Large intestine (tissue), 12 donors: ENCODE measurements at places on chromosomes 6 and 20.

GRCh38 chr6:84432619-84433018 lies 205.2 kb upstream of the CEP162 start:
- DNase-seq = no peak

DNA sequence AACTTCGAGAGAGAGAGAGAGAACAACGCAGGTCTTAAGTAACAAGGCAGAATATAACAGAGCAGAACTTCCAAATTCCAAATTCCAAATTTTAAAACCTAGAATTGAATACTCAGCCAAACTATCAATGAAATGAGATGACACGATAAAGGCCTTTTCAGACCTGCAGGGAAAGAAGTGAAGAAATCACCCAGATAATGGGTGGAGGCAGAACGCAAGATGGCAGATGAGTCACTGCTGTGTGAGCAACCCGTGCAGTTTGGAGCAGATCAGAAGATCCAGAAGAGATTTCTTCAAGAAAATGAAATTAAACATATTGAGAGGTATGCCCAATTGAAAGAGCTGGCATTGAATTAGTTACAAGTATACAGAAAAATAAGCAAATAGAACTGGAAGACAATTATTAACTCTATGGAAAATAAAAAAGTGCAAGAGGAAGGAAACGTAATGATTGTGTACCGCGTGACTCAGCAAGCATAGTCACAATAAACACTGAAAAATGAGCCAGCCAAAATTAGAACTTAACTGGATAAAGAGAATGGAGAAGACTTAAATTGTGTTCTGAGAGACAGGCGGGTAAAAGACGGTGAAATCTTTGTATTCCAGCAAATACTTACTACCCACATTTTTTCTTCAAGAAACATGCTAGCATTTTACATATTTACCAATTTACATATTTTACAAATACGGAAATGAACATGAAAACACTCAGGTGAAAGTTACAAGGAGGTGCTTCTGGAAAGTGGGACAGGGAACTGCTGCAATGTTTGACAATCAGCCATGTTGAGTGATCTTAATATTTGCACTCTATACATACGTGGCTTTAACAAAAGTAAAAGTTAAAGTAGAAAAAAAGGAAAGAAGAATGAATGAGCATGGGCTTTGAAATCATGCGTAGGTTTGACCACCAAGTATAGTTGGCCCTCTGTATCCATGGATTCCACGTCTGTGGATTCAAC lies 87.9 kb upstream of the CDYL start:
- no peak for DNase-seq

DNA sequence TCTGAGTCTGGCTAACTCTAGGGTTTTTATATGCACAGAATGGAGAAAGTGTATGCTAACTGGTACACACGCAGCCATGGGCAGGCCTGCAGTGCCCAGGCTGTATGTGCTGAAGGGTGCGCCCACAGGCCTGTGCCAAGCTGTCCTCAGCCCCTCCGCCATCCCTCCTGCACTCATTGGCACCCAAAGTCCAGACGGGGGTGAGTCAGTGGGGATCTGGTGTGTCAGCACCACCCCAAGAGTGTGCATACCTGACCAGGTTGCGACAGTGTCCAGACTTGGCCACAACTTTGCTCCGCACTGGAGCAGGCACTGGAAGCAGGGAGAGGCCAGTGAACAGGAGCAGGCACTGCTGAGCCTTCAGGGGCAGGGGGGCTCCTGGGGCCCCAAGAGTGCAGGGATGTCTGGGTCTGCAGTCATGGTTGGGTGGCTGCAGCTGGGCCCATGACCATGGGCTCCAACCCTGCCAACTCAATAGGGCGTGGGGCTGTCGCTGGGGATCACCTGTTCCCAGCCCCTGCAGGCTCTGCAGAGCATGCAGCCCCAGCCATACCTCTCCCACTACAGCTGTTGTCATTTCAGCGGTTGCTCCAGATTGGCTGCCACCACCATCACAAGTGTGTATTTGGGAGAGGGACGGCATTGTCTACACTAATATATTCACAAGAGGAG lies 717.8 kb downstream of the EPHA7 start:
- DNase-seq = no peak

- DNase-seq = no peak
Measured at GRCh38 chr6:134911547-134911946, 38.4 kb downstream of the ALDH8A1 start.

GRCh38 chr6:140160909-140161308 lies 786.5 kb upstream of the CITED2 start:
- no peak for DNase-seq

DNA sequence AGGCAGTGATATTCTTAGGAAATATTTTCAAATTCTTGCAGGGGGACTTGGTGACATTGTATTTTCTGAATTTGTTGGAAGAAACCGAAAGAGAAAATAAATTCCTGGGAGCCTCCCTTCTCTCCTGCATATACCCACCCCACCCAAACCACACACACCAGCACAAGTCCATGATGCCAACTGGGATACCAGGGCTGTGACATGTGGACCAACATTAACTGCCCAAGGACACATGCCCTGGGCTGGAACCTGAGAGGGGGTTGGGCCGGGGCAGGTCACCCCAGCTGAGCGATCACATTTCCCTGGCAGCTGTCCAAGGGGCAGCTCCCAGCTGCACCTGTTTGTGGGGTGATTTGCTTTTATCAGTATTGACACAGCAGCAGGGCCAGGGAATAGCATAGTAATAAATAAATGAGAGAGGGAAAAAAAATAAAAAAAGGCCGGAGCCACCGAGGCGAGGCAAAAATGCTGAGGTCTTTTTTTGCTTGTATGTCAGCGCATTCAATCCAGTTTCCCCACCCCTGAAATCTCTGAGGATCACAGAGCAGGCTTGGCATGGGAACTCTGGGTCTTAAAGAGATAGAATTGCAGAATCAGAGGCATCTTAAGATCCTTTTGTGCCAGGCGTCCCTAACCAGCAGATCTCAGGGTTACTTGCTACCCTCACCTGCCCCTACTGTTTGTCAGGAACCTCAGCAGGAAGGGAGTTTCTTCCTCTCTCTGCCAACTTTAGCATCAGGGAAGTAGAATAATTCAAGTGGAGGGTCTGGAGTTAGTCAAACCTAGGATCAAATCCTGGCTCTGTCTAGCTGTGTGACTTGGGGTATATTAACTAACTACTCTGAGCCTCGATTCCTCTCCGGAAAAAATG lies 66.5 kb upstream of the PIM1 start:
- DNase-seq = peak; percentile 98

GRCh38 chr6:43229803-43230620 lies 731 bp upstream of the DNPH1 start:
- no peak for DNase-seq

GRCh38 chr20:54822386-54822785 lies 347.0 kb downstream of the DOK5 start:
- DNase-seq = no peak

- DNase-seq = no peak
Measured at GRCh38 chr6:45822246-45822812, 193.3 kb downstream of the CLIC5 start.

GRCh38 chr6:152750694-152751093 lies at the start of gene VIP:
Gene VIP, plus strand, starts transcription at chr6:152750797. Its CDS starts 1,381 bp downstream, at chr6:152752178.
- DNase-seq = no peak

DNA sequence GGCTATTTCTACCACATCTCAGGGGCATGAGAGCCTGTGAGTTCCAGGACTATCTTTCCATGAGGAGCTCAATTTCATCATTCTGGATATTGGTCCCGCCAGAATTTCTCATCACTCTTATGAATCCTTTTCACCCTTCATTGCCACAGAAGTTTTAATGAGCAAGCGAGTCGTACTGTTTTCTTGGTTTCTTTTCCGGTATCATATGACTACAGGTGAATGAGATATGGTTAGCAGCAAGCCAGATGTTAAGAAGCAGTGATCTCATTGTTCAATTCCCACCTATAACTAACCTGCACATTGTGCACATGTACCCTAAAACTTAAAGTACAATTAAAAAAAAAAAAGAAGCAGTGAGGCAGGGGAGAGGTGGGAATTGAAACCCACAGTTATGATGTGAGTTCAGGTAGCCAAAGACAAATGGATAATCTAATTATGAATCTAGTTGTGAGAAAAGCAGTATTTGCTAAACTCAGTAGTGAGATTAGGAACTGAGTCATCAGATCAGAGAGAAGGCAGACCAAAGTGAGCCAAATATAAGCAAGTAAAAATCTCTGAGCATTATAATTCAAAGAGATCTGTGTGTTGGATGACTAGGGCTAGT lies 78.0 kb upstream of the ELOVL5 start:
- DNase-seq = no peak

GRCh38 chr20:658731-659291 lies 5.8 kb upstream of the SRXN1 start:
- DNase-seq = no peak

DNA sequence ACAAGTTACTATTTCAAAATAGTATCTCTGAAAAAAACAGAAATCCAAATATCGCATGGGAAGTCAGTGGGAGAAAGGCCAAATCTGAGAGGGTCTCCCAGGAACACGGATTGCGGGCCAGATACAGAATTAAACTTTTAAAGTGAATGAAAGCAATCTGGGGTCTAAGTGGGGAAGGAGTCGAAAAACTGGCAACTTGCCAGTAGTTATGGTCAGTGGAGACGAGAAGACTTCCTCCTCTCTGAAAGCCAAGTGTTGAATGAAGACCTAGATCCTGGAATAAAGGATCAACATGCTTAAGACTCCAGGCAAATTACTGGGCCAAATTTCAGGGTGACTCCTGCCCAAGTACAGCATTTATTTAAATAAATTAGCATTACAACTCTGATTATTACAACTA lies 123.6 kb downstream of the BFSP1 start:
- DNase-seq = no peak

- DNase-seq = no peak
Measured at GRCh38 chr20:9903048-9903655, 64.3 kb upstream of the PAK5 start.

DNA sequence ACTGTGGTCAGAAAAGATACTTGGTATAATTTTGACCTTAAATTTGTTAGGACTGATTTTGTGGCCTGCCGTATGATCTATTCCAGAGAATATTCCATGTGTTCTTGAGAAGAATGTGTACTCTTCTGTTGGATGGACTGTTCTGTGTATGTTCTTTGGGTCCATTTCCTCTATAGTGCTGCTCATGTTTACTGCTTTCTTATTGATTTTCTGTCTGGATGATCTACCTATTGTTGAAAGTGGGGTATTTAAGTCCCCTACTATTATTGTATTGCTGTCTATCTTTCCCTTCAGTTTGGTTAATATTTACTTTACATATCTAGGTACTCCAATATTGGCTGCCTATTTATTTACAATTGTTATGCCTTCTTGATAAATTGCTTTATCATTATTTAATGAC lies 298.4 kb downstream of the BCKDHB start:
- DNase-seq = no peak

GRCh38 chr6:146300521-146300920 lies 243.1 kb upstream of the RAB32 start:
- no peak for DNase-seq

GRCh38 chr6:1739220-1739619 lies 129.5 kb downstream of the FOXC1 start:
- DNase-seq = no peak

DNA sequence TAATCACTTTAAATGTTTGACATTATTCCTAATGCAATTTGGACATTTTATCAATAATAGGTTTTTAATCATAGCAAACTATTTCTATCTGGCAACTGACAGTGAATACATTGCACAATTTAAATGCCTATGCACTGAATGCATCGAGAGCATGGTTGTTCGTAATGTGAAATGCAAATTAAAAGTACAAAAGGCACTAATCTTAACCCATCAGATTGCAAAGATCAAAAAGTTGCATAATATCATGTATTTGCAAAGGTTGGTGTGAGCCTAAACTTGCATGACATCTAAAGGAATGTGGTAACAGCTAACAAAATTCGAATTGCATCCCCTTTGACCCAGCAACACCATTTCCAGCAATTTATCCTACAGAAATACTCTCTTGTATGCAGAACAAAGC lies 469.9 kb upstream of the IRAK1BP1 start:
- no peak for DNase-seq

GRCh38 chr6:47919875-47920274 lies 138.0 kb downstream of the OPN5 start:
- no peak for DNase-seq

- no peak for DNase-seq
Measured at GRCh38 chr6:111764238-111765175, 108.7 kb downstream of the FYN start.

DNA sequence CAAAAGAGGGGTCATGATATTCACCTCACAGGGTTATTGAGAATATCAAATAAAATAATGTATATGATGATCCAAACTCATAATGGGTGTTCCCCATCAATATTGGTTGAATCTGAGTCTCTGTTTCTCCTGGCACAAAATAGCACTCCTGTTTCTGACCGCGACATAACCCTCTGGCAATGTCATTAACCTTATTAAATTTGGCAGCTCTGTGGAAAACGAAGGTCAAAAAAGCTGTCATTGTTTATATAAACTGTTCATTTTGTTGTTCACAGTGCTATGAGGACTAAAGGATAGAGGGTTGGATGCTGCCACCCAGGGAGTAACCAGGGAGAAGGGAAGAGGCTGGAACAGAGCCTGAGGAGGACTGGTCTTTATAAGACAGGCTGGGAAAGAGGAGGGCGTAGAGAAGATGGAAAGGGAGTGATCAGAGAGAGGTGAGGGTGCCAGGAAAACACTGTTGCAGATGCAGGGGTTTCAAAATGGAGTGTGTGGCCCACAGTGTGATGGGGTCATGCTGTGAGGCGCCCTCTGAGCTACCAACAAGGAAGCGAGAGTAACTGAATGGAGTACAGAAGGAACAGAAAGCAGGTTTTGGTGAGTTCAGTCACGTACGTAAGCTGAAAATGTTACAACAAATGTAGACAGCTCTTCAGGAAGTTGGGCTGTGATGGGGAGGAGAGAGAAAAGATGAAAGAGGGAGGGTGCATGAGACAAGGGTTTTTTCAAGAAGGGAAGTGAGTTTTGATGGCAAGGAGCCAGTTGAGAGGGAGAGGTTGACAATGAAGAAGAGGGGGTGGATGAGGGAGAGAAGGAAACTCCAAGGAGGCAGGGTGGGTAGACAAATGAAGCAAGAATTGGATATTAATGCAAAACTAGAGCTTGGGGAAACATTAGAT lies 251.6 kb upstream of the TAB2 start:
- DNase-seq = peak; percentile 15

DNA sequence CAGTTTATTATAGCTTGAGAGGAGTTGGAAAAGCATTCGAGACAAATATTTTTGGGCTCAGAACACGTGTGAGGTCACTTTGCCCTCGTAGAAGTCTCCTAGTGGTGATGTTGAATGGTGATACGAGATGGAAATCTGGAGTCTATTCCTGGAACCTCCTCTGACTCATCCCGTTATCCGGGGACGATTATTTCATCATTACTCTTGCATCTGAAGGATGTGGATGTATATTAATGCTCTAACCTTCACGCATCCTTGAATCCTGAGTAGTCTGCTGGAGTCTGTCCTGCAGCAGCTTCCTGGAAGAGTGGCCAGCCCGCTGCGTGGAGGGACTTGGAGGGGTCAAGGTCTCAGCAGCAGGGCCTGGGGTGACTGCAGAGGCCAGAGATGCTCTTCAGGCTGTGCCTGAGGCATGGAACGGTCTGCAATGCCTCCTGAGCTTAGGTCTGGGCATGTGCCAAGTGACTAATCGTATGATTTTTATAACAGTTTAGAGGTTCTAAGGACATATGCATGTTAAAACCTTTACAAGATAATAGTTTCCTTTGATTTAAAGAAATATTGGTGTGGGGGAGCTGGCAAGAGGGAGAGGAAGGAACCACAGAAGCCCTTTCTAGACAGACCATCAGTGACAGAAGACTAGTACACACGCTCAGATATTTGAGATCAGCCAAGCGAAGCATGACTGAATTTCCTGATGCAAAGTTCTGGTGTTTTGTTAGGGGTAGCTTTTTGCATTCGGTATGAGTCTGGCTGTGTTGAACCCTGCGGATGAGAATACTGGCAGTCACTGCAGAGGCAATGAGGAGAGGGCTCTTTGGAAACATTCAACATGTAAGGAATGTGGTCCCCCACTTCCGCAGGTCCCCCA lies 400.2 kb downstream of the QKI start:
- no peak for DNase-seq
